Right hindlimb (tissue), 1 donor: ENCODE measurements at places on chromosomes 6 and 20.

- DNase-seq = no peak
Measured at GRCh38 chr20:58832457-58832856, 18.2 kb downstream of the GNAS-AS1 start.

- DNase-seq = peak; percentile 47
Measured at GRCh38 chr6:109187399-109188114, 92.2 kb downstream of the CEP57L1 start.

GRCh38 chr20:47815866-47816265 is 30.6 kb upstream of the SULF2 start:
- no peak for DNase-seq

DNA sequence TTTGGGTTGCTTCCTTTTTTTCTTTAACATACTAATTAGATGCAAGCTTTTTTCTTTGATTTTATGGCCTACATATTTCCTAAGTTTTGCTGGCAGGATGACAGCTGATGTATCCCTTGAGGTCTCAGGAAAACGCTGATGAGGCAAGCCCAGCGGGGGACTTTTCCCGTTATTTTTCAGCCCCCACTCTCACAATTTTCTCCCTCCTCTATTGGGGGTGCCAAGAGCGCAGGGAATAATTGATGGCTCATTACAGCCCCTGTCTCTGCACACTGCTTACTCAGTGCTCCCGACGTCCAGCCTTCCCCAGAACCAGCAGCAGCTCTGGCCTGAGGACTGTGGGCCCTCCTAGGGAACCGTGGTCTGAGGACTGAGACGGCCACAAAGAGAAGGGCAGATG is 38.6 kb upstream of the VSTM2L start:
- no peak for DNase-seq

- DNase-seq = peak; percentile 2
Measured at GRCh38 chr20:25023356-25023755, 30.8 kb upstream of the APMAP start.

GRCh38 chr6:128358244-128358776 is 162.1 kb downstream of the PTPRK start:
- no peak for DNase-seq

GRCh38 chr6:166474721-166475565 is 92.2 kb upstream of the MPC1 start:
- DNase-seq = no peak

- DNase-seq = no peak
Measured at GRCh38 chr20:49028684-49029083, 17.4 kb upstream of the CSE1L start.

DNA sequence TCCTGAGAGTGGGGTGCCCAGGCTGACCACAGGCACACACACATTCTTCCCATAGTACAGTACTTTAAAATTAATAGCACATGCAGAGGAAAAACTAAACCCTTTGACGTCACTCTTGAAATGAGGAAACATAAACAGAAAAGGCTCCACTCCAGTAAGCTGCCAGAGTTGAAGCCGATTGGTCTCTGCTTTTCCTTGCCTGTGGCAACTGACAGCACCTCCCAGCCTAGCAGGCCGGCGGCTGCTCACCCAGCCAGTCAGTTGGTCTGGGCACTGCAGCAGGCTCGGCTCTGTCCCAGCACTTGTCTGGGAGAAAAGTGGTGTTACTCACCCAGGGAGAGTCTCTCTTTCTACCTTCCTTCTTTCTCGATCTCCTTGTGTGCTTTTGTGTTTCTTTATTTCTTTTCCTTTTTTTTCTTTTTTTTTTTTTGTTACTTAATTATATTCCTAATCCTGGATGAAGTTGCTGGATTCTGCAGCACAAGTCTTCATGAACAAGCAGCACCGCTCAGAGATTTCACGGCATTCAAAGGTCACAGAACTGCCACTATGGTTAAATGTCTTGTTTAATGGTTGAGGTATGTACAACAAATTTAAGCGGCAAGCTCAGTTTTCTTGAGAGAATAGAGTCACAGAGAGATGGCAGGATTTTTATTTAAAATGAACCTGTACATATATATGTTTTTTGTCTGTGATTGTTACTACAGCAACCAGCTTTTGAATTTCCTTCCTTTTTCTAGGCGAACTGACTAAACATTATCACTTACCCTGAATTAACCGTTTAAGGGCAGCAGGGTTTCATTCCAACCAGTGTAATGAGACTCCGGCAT is at the start of gene PDE7B:
Gene PDE7B, plus strand, starts transcription at position 260 of the 830 bp plus-strand sequence.
- DNase-seq = peak; percentile 92

DNA sequence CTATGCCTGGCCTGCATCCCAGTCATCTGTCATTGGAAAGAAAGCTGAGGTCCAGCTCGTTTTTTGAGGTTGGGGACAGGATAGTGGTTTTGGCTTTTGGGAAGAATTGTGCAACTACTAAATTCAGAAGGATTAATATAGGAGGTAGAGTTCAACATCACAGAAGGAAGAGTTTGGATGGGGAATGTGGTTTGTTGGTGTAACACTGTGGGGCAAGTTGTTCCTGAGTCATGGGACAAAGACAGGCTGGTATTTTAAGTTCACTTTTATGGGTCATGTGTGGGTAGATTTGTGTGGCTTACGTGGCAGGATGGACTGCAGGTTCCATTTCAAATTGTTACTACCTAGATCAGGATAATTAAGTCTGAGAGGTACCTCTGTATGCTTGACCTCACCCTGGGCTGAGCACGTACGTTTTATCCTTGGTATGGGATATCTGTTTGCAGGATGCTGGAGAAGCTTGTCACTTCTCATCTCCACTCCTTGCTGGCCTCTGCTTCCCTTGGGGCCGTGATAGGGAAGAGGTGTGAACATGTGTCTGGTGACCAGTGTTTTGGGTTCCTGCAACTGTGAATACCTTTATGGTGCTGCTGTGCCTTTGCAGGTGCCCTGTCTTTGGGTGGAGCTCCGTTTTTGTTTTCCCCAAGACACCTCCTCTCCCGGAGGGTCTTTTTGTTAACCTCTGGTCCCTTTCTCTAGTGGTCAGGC is 177.6 kb downstream of the JARID2 start:
- no peak for DNase-seq

DNA sequence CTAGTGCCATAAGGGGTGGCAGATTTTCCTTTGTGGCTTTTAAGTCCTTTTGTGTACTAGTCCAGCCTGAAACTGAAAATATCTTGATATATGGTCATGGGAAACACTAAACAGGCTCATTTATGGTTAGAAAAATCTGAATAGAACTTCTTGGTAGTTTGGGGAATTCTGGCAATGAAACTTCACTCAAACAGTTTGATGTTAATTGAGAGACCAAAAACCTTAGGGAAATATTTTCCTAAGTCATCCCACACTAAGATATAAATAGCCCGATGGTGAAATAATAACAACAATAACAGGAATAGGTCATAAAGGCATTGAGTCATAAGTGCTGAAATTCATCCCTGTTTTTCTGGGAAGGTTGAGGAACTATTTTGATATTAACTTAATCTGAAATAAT is 146.2 kb upstream of the SMLR1 start:
- no peak for DNase-seq

GRCh38 chr6:24858177-24858653 is 59.5 kb upstream of the ARMH2 start:
- no peak for DNase-seq

DNA sequence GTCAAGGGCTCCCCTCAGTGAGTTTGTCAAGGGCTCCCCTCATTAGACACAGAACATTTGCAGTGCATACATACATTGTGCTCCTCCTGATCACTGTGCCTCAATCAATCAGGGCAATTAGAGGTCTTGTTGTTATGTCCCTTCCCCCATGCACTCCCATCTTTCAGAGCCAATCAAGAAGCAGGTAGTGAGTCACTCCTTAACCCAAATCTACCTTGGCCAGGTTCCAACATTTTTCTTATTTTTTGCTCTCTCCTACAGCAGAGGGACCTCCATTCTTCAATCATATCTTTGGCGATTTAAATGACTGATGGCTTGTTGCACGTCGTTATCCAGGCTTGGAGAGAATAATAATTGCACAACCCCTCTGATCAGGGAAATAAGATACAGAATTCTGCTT is 409.9 kb upstream of the SPTLC3 start:
- no peak for DNase-seq

- no peak for DNase-seq
Measured at GRCh38 chr6:101545191-101545590, 151.7 kb downstream of the GRIK2 start.

- no peak for DNase-seq
Measured at GRCh38 chr6:63538550-63538949, 33.7 kb upstream of the LOC128125822 start.

- DNase-seq = peak; percentile 21
Measured at GRCh38 chr6:108029226-108029921, 45.2 kb downstream of the OSTM1 start.

- DNase-seq = peak; percentile 85
Measured at GRCh38 chr6:147508042-147508865, at the start of gene SAMD5. Gene SAMD5 (plus strand): TSS chr6:147508690. CDS start chr6:147508929, 239 bp downstream.

DNA sequence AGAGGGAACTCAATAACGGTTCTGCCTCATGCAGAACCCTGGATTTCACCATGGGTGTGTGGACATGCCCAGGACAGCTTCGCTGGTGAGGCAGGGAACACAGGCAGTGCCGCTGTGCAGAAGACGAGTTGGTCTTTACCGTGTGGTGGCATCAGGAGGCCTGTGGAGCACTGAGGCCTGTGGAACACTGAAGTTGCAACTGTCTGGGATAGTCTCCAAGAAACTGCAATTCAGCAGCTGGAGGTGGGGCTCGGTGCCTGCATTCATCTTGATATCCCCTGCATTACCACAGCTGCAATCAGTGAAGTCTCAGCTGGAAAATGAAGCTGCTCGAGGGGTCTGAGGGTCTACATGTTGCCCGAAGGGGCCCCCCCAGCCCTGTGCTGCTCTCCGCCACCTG is 202.4 kb upstream of the CDH4 start:
- DNase-seq = no peak

DNA sequence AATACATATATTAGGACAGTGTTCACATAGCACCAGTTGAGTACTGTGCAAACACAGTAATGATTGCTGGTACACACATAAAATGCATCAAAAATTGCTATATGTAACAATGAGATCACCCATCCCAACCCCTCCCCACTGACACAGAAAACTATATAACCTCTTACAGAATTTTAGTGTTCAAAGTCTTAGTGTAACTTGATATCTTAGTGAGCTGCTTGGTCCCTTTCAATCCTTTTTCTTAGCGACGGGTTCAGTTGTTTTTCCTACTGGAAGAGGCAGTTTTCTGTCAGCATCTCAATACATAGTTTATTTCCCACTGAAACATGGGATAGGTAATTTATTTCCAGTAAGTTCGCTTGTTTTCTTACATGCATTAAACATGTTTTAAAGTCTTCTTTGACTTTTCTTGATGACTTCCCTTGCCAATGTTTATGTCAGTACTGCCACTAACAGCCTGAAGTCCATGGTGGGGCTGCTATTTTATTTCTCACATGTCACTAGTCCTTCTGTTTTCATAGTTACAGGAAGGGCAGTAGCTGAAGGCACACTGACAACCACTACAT is 96.4 kb upstream of the FOXC1 start:
- no peak for DNase-seq

GRCh38 chr6:72560721-72561593 is 60.9 kb upstream of the KCNQ5 start:
- DNase-seq = no peak

DNA sequence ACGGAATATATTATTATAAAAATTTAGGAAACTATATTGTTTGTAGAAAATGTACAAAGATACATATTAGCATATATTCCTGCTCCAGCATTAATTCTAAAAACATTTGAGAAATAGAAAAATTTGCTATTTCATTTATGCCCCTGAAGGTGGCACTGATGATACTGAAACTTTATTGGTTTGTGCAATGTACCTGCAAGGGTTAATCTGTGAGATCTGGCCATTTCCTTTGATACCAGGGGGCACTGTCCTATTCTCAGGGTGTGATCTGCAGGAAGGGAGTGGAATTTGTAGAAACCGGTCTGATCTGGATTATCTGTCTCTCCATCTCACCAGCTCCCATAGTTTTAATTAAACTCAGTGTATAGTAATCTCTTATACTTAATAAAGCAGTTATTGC is 625.1 kb upstream of the IMPG1 start:
- DNase-seq = no peak

DNA sequence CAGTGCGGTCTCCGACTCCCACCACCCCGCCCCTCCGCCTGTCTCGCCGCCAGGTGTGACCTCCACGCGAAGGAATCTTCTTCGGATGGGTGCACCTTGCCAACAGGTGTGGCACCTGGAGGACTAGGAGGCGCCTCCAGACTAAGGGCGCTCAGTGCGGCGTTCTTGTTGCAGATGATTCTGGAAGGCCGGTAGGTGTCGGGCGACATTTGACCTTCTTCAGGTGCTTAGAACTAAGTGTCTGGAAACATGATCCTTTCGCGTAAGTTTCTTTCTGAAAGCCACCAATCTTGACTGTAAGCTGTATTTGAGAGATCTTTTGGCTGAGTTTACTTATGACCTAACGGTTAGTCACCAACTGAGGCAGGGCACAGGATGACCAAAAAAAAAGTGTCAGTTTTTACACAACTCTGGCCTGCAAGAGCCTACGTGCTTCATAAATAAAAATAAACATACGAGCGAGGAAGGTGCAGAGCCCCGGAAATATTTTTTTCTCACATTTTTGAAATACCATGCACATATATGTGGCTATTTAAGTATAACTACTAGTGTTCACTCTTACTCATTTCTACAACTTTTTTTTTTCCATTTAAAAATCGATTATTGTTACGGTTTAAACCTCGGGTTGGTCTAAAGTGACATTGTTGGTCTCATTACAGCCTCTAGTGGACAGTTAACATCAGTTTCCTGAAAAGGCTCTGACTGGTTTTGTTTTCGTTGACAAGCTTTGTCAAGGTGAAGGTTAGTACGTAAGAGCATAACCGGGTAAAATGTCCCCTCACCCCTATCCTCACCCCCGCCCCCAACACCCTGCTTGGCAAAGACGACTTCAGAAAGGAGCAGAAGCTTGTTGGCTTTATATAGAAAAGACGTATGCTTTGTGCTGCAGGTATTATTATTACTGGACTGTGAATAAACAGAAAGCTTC is 1.6 kb upstream of the ATXN1 start:
- DNase-seq = peak; percentile 51

- no peak for DNase-seq
Measured at GRCh38 chr20:48105526-48105925, 320.2 kb upstream of the SULF2 start.

DNA sequence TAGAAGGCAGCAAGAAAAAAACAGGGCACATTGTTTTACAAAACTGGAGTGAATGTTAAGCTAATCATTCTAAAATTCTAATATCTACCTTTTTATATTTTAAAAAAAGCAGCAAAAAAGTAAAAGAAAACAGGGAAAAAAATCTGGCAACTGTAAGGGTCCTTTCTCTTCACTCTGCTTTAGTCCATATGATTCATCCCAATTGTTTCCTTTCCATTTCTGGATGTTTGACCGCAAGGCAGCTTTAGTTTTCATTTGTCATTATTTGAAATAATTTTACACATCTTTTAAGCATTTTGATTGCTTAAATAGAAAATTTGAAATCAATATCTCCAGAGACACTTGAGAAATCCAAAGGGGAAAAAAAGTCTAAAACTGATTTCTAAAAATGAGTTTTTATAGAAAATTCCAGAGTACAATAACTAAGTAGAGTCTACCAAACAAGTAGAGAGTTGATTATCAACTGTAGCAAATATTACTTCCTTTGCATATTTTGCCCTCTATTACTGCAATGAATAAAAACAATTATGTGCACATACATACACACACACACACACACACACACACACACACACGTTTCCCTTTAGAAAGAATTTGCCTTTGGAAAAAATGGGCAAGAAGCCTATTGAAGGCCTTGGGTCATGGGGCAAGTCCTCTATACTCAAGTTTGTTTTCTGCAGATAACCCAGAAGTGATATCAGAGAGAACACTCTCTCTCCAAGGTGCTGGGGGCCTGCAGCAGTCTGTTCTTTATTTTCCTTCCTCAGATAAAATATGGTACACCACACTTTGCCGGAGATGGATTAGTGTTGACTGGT is 259.7 kb downstream of the HACE1 start:
- no peak for DNase-seq
